ENCODE measurements at places on chromosomes 2 and 18.

DNA sequence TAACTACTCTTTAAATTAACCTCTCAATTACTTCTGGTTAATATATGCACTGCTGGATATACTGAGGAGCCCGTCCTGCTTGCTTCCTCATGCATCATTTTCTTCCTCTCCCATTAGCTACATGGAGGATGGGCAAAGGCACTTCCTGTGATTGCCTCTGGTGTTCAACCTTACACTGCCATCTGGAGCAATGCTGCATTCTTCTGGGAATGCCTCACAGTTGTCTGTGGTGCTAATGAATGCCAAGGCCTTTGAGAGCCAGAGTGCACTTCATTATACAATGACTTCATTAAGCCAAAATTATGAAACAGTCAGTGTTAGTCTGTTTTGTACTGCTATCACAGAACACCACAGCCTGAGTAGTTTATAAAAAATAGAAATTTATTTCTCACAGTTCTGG is 134.8 kb upstream of the DOCK10 start:
- no peak for DNase-seq

GRCh38 chr2:187964746-187965145 is 326.9 kb upstream of the GULP1 start:
- DNase-seq, result no peak

DNA sequence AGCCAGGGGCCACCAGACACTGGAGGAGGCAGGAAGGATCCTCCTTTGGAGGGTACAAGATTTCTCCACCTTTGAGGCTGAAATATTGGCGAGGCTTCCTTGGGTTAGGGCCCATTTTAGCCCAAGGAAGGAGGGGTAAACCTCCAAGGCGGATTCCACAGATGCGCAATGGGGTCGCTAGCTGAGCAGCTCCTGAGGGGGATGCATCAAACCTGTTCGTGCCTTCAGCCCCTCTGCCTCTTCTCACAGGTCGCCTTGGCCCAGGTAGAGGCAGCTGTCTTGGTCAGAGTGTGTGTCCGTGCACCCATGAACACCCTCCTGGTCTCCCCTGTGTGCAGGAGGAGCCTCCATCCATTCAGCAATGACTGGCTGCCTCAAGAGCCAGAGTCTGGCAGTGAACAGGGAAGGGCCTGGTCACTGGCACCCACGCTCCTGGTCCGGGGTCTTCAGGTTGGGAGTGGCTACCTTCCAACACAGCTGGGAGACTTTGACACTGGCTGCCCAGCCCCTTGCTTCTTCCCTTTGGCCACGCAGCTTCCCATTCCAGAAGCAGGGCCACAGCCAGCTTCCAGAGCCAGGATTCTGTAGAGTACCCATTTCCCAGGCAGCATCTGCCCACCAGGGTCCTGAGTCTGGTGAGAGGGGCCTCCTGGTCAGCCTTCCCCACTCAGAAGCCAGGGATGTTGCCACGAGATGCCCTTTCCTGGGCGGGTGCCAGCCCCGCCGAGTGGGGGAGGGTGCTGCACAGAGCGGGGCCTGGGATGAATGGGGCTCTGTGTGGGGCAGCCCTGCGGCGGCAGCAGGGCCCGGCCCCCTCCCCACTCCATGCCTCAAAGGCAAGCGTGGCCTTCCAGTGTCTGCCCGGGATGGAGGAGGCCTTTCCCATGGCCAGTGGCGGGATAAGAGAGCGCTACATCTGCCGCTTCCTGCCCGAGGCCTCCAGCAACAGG is 95.8 kb upstream of the GPC1 start:
- no peak for DNase-seq

DNA sequence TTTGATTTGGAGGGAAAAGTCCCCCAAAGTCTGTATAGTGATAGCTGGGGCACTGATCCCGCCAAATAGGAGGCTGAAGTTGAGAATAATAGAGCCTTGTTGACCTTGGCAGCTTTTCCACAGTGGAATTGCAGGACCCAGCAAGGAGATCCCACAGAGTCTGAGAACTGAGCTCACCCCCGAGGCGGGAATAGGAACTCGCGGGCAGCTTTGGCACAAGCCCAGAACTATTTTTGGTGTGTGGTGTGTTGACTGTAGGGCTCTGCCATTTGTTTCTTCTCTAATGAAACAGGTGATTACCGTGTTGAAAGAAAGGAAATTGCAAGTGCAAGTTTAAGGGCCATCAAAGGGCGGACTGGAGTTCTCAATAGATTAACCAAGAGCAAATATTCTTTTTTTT is 34.0 kb downstream of the SH3RF3 start:
- DNase-seq, result peak; percentile 37

GRCh38 chr2:219772103-219772635 is 144.7 kb downstream of the SLC4A3 start:
- DNase-seq, result no peak

DNA sequence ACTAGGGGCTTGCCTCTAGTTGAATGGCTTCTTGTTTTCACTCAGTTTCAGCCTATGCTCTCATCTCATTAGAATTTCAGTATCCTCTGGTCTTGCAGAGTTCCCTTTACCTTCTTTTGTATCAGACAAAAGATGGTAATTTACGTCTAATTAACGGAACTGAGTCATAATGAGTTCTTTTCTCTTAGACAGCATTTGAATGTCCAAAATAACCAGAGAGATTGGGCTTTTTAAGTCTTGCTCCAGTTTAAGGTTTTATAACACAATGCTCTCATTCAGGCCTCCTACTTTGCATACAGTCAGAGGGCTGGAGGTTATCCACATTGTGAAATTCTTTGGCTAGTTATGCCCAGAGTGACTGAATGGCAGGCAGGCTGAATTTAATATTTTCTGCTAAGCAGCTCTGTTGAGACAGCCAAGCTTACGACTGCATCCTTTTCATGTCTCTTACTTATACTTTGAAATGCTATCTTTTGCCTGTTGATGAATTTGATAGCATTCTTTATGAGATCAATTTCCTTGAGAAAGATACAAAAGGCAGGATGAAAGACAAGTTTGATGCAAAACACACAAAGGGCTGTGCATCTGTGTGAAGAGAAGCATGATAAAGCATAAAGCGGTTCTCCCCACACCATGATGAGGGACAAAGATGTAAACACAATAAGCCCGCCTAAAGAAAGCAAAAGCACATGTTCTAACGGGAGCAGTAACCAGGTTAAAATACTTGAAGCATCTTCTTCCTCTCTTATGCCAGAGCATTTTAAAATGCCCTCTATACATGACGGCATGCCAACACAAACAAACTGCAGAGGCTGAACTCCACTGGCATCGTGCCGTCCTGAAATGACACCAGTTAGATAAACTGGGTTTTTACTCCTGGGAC is 90.0 kb downstream of the CDH2 start:
- no peak for DNase-seq

DNA sequence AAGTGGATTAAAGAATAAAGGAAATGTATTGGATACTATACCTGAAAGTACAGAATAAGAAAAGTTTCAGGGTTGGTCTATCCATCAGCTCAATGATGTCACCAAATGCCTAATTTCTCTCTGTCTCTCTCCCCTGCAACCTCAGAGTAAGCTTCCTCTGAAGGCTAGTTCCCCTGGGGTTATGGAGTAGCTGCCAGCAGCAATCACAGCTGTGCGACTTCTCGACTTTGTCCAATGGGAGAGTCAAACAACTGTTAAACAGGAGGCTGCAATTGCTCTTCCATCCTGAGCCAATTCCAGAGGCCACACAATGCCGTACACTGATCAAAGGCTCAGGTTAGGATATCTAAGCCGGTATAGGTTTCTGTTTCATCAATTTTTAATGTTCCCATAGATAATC is 95.3 kb upstream of the FANCL start:
- DNase-seq, result no peak

DNA sequence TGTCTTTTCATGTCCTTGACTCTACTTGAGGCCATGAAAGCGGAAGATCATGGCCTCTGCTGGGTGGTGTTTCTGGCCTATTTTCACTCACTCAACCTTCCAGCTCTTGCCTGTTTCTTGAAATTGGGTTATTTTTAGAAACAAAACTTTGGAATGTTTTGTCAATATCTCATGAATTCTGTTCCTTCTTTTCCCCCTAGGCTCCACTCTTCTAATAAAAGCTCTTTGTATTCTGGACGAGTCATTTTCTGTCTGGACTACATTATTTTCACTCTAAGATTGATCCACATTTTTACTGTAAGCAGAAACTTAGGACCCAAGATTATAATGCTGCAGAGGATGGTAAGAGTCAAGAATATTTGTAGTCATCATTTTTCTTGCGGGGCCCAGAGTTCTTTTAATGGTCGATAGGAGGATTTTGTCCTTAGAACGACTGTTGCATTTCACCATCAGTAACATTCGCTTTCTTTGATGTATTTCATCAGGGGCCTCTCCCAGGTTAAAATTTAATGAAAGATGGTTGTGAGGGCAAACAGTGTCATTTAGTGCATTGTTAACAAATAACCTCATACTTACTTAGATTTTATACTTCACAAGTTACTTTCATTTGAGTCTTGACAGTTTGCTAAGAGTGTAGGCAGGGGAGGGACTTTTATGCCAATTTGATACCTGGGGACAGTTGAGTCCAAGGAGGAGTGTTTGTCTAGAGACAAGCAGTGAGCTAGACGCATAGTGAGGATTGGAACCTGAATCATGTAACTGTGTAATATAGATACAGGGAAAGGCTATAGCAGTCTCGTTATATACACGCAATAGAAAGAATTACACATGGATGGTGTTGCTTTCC is 64.6 kb downstream of the TRPM8 start:
- DNase-seq, result no peak

DNA sequence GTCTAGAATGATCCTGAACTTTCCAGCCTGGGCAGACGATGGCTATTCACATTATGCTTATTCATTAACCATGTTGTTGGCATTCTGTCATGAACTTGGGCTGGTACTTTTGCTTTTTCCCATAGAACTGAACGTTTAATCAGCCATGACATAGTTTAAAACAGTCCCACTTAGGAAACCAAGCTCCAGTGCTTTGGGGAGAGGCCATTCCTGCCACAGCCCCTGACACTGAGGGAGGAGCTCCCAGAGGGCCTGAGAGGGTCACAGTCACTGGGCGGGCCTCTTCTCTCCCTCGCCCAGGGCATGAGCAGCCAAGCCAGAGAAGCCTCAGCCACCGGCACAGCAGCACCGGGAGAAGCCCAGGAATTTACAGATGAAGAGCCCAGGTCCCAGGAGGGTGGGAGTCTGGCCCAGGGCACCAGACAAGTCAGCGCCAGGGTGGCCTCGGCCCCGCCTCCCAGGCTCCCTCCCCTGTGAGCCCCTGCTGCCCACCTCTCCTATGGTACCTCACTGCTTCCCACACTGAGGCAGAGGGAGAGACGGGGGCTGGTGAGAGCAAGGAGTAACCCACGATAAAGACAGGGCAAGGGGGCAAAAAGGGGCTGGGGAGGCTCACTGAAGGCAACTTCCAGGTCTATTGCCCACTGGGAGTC is 33.6 kb downstream of the MAL start:
- no peak for DNase-seq

- DNase-seq, result no peak
These were observed 89.0 kb upstream of the KCTD1 start for GRCh38 chr18:26637324-26637723.

DNA sequence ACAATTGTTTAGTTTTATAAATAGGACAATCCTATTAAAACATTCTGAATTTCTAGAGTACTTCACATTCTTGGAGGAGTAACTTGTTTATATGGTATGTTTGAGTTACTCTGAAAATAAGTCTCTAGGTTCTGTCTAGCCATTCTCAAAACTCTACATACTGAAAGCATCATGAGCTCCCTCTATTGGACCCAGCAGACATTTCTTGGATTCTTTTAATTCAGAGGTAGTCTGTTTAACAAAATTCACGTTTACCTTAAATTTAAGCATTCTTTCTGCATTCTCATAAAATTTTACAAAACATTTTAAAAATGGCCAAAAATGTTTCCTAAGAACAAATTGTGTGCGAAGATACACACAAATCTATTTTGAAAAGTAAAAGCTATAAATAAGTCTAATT is 15.3 kb downstream of the SP9 start:
- peak; percentile 78 for DNase-seq

GRCh38 chr2:180679693-180680092 is 300.7 kb upstream of the UBE2E3 start:
- no peak for DNase-seq

GRCh38 chr18:13532406-13533075 is 193.8 kb downstream of the FAM210A start:
- DNase-seq, result no peak

DNA sequence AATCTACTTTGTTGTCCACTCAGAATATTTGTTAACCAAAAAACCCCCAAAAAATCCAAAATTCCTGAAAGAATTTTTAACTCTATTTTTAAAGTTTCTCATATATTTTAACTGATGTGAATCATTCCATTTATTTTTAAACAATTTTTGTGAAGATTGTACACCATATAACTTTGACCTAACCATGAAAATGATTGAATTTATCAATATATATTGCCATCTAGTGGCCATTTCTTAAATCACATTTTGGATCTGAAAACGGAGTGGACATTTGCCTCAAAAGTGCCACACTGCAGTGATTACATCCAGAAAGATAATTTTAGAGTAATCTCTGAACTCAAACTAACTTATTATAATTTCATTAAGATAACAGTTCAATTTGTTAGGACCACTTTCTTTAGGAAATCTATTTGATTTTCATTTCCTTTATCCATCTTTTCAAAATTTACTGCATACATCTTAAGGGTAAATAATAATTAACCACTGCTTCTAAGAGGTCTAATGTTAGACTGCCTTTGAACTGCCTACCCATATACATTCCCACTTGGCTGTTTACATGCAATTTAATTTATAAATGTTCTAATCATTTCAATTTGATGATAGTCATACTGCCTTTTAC is 71.1 kb downstream of the DSC3 start:
- DNase-seq, result peak; percentile 57

DNA sequence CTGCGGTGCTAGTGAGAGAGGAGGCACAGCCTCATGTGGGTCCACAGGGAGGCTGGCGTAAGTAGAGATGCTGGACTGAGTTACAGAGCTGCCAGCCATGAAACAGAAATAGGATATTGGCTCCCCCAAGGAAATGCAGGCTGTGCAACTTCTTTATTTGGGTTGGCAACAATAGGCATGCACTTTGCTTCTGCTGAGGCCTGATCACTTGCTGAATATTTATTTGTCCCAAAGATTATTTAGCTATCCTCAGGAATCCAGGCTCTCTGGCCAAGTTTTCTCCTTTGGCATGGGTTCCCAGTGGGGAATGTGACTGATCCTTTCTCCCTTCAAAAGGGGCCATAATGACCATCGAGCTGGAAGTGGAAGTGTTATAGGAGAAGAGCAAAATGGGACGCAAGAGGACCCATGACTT is 60.0 kb downstream of the MAPK4 start:
- no peak for DNase-seq

GRCh38 chr2:45774688-45775244 is 123.3 kb downstream of the PRKCE start:
- DNase-seq, result no peak

GRCh38 chr2:71547616-71548285 is 94.4 kb downstream of the DYSF start:
- DNase-seq, result no peak

DNA sequence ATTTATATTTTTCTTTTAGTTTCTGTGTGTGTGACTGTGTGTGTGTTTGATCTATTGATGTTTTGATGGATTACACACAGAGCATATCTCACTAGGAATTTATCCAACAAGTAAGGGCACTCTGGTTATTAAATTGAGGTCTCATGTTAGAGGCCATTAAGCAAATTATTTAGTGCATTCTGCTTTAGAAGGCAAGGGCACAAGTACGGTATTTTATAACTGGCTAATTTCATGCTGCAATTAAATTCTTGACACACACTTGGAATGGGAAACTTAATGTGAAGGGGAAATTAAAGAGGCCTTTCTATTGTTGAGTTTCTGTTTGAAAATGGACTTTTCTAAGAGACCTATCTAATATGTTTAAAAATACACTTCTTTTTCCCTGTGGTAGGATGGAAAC is 25.8 kb downstream of the NYAP2 start:
- DNase-seq, result no peak

GRCh38 chr18:51266773-51267172 is 69.3 kb upstream of the MEX3C start:
- DNase-seq, result no peak

GRCh38 chr2:9739531-9739964 is 103.7 kb upstream of the TAF1B start:
- peak; percentile 24 for DNase-seq
